ENCODE measurements at places on chromosomes 2 and 18.
A peak's percentile ranks its signal among the peaks of the same experiment; 100 is the strongest.

DNA sequence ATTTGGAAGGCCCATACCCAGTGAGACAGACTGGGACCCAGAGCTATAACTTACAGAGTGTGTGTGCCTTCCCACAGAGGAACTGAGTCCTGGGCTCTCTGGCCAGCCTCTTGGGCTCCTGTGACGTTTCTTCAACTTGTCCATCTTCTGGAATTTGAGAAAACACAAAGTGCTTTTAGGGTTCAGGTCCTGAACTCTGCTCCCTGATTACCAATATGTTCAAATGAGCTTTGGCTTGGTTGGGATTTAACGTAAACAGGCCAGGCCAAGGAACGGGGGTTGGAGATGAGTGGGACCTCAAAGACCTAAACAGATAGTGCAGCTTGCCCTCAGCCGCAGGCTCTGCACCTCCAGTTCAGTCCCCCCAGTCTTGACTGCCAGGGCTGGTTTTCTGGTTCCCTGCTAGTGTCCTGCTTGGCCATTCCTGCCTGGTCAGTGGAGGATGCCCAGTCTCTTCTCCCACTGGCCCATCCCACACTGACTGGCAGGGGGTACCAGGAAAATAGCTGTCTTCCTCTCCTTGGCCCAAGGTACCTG is 44.9 kb downstream of the TMEM17 start:
- DNase-seq = no peak

GRCh38 chr2:86039178-86039962 is 66.3 kb downstream of the POLR1A start:
- DNase-seq = peak; percentile 40

DNA sequence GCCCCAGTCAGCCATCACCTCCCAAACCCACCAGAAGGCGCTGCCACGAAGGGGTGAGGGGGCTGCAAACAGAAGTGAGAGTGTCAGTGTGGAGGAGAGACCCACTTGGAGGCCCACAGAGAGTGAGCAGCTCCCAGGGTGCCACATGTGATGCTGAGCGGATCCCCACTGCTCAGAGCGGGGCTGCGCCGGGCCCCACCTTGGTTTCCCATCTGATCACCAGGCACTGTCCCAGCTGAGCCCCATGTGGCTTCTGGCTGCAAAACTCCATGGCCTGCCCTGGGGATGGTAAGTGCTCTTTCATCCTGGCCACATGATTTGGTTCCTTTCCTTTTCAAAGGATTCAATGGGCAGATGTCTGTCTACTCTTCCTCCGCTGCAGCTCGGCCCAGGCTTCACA is 23.8 kb downstream of the SNORC start:
- DNase-seq = no peak

DNA sequence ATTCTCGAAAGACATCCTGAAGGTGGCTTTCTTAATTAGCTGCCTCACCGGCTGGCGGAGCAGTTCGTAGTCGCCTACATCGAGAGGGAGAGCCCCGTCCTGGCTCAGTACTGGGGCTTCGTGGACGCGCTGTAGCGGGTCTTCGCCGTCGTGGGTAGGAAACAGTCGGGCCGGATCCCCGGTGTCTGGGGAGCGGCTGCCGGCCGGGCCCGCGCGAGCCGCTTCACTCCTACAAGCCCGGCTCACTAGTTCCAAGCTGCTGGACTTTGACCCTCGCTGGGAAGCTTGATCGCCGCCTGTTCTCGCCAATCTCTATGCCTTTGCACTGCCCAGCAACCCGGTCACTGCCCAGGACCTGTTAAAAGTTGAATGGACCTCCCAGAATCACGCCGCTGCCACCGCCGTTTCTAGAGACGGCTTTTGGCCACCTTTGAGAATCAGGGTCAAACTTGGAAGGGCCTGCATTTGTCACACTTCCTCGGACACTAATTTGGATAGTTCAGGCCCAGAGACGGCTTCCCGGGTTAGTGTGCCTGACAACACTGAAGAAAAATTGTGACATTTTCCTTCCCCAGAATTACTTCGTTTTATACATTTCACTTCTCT is 41.4 kb upstream of the AKAIN1 start:
- no peak for DNase-seq

GRCh38 chr2:240232961-240233884 is 92.8 kb upstream of the OTOS start:
- DNase-seq = peak; percentile 84

GRCh38 chr2:17793296-17793695 is 23.0 kb upstream of the MSGN1 start:
- DNase-seq = no peak

GRCh38 chr18:74479486-74480148 is 16.5 kb upstream of the CNDP2 start:
- no peak for DNase-seq

DNA sequence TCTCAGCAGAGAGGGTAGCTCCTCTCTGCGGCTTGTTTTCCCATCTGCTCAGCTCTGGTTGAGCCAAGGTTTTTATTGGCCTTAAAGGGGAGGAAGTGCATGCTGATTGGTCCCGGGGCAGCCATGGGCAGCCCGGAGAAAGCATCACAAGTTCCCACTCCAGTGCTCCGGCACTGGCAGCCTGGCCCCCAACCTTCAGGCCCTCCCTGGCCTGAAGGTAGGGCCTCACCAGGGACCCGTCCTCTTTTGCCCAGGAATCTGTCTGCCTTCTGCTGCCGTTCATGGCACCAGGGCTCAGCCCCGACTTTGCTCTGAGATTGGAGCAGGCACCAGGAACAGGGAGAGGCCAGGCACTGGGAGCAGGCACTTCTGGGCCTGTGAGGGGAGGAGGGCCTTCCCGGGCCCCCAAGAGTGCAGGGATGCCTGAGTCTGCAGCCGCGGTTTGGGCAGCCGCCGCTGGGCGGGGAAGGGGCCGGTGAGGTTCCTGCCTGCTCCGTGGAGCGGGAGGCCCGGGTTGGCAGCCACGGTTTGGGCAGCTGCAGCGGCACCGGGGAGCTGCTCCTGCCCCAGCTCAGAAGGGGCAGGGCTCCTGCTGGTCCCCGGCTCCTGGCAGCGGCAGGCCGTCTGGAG is 17.5 kb upstream of the ILKAP start:
- no peak for DNase-seq

DNA sequence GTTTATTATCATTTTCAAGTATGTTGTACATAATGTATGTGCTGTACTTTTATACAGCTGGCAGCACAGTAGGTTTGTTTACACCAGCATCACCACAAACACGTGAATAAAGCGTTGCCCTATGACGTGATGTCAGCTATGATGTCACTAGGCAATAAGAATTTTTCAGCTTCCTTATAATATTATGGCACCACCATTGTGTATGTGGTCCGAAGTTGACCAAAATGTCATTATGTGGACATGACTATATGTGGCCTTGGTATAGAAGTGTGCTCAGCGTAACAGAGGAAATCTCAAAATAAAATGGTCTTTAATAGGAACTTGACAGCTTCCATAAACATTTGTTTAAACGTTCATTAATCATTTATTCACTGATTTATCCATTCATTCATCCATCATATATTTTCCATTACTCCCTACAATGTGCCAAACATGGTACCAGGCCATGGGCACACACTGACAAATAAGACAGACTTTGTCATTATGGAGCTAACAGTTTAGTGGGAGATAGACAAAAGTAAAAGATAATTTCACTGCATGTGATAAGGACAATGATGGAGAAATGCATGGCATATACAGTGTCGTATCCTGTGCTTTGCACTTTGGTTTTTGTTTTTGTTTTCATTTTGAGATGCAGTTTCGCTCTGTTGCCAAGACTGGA is 15.0 kb upstream of the DGUOK start:
- no peak for DNase-seq

DNA sequence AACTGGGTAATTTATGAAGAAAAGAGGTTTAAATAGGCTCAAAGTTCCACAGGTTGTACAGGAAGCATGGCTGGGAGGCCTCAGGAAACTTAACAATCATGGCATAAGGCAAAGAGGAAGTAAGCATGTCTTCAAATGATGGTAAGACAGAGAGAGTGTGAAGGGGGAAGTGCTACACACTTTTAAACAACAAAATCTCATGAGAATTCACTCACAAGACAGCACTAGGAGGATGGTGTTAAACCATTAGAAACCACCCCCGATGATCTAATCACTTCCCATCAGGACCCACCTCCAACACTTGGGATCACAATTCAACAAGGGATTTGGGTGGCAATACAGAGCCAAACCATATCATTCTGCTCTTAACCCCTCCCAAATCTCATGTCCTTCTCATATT is 34.9 kb downstream of the CFAP210 start:
- DNase-seq = no peak

- no peak for DNase-seq
These were observed 644 bp upstream of the QPCT start for GRCh38 chr2:37343537-37344434.

DNA sequence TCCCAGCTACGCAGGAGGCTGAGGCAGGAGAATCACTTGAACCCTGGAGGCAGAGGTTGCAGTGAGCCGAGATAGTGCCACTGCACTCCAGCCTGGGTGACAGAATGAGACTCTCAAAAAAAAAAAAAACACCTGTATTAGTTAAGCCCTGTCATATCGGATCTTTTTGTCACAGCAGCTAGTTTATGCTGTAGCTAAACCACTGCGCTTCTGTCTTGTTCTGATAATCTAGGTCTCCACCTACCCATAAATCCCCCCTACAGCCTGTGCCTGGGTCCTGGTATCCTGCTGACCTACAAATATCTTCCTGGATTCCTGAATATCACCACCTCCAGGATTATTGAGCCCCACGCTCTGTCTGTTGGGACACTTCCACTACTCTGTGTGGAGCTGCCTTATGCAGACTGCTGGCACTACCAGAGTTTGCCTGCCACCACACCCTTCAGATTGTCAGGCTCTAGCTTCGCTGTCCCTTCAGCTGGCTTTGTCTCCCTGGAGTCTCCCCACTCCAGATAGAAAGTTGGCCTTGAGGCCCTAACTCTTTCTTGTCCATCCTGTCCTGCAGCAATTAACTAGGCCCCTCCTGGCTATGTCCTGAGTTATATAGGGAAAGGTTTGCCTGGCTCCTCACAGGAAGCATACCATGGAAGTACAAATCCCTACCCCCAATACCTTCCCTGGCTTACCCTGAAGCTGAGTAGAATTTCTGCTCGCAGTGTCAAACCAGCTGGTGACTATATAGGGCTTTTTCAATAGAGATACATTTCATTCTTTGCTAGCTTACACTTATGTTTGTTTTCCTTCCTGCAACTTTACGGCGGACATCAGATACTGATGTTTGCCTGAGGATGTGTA is 136.0 kb upstream of the SERTAD2 start:
- DNase-seq = no peak

DNA sequence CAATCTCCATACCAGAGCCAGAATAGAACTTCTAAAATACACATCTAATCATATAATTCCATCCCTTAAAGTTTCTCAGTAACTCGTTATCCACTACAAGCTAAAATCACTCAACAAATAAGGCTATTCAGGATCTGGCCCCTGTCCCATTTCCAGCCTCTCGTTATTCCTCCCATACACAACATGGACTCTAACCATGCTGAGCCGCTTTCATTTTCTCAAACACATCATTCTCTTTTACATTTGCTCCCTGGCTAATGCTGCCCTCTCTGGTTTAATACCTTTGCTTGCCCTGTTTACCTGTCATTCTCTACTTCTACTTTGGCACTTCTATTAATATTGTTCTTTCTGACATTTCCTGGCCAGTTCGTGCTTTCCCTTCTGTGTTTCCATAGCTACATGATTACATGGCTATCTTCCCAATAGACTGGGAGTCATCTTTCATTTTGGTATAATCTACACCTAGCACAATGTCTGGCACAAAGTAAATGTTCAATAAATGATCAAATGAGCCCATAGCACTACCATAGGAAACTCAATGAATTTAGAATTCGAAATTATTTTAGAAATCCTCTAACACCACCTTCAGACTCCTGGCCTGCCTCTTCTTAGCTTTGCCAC is 163.6 kb upstream of the VRK2 start:
- no peak for DNase-seq
